CD4-positive, alpha-beta T cell treated with Interferon gamma for 1 hour (primary cell): ENCODE measurements at places on chromosomes 4 and X.

DNA sequence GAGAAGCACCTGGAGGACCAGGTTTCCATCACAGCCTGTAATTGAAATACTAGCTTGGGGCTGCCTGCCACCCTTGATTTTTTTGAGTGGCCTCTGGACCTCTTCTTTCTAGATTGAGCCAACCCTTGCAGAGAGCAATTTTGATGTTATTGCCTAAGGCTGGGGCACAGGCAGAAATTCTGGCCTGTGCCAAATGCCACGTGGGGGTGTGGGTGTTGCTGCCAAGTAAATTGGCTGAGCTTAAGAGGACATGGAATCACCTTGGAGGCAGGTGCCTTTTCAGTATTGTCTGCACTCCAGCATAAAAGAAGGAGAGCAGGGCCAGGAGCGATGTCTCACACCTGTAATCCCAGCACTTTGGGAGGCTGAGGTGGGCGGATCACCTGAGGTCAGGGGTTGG lies 286.1 kb upstream of the PRPS2 start:
- no peak for DNase-seq

DNA sequence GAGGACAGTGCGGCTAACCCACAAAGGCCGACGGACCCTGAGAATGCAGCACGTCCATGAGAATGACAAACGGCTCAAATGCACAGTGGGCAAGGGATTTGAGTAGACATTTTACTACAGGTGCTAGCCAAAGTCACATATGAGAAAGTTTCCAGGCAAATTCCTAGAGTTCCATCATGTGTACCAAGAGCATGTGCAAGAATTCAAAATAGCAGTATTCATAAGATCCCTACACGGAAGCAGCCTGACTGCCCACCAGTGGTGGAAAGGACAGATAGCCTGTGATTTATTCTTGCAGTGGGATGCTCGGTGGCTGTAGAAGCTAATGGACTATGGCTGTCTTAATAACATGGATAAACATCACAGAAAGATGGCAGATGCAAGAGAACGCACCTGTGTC lies 68.0 kb downstream of the RGS12 start:
- no peak for DNase-seq

- no peak for DNase-seq
Measured at GRCh38 chr4:121380776-121381462, at the start of gene QRFPR. QRFPR (minus strand) TSS chr4:121381018; CDS start chr4:121380647, 371 bp downstream.

DNA sequence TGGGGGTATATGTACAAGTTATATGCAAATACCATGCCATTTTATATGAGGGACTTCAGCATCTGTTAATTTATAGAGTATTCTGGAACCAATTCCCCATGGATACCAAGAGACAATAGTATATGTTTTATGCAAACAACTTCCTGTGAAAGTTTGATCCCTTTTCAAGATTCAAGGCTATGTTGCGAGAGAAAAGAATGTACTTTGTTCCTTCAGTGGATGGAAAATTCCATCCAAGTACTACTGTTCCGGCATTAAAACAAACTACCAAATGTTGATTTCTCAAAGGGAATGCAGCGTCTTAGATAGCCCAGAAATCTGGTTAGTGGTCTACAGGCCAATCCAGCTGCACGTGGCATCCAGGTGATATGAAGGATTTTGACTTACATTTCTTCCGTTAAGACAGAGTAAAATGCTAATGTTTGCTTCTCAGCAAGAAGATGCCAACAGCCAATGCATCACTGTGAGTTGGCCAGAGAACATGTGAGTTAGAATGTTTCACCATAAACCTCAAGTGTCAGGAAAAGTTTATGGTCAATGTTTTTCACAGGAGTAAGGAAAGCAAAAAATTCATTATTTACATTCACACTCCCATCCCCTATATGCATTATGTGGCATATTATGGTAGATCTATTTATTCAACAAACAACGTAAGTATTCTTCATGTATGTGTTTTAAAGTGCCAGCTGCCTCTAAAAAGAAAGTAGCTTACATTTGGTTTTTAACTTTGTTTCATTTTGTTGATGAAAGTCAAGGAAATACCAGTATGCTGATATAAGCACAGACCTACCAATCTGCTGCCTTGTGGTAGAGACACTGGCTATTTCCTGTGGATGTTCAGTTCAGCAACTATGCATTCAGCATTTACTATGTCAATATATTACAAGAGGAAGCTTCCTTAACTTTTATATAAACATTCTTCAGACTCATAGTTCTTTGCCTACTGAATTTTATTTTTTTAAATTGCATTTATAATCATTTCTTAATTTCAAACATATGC lies 44.4 kb downstream of the METTL14 start:
- DNase-seq: no peak
